A549 treated with GW870086 at 1 μM for 4 hours (cell line): ENCODE measurements at places on chromosomes 2 and 18. TPM values are rescaled to one million over a fixed set of nuclear protein-coding genes. Genes with fewer than 3 reads are reported as not detected.

CAPN10 gene
- 15.8 to 25.9 TPM (median 24.4 TPM) in 5 replicates for total RNA-seq

NAT8 gene
- not detected in 5 replicates for total RNA-seq

LYPD6B gene
- total RNA-seq = not detected in 5 replicates

ASB18 gene
- total RNA-seq = 0.03 TPM in 1 of 5 replicates, not detected in the others
